Stromal cell of bone marrow (primary cell): ENCODE measurements at places on chromosomes 1 and 21.

DNA sequence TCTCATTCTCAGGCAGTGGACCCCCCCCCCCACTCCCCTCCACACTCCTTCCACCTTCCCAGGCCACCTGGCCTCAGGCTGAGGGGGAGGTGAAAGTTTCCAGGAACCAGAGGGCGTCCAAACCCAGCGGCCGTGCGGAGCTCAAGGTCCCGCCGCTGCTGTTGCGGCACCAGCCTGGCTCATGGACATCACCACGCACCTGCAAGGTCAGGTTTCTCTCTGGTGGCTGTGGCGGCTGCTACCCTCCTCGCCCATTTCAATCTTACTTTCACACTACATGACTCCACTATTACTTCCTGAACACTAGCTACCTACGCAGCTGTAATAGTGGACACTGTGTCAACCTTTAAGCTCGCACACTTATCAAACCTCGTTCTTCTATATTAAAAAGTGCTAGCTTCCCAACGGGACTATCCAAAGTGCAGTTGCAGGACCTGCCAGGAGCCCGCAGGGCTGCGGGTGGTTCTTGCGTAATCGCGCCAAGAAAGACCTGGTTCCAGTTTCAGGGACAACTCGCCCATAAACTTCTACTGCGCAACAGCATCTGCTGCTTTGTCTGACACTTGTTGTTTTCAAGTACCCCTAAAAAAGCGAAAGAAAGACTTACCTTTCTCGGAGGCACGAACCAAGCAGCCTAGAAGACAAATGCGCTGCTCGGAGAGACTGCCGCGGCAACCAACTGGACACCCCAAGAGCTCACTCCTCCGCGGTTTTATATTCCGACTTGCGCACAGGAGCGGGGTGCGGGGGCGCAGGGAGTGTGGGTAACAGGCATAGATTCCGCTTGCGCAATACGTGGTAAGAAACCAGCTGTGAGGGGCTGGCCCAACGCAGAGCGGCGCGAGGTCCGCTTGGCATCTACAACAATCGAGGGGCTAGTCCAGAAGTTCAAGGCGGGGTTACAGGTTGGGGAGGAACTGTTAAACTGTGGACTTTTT, at the start of gene DIRAS3:
DIRAS3 (minus strand) TSS at position 687 of the 938 bp plus-strand sequence. CDS start 3,330 bp downstream, outside the sequence.
- peak; percentile 22 for DNase-seq

DNA sequence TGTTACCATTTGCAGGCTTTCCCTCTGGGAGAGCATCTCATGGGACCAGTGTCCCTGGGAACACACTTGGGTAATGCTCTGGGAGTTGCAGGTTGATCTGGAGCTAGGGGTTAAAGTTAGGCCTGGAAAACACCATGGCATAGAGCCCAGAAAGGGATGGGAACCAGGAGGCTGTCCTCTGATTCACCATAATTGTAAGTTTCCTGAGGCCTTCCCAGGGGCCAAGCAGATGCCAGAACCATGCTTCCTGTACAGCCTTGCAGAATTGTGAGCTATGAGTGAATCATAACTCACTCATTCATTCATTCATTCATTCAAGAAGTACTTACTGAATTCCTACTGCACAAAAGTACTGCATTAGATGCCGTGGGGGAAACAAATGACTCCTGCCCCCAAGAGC, 50.0 kb downstream of the LACTBL1 start:
- DNase-seq, result peak; percentile 3

GRCh38 chr1:224786533-224787250, 142.8 kb upstream of the DNAH14 start:
- peak; percentile 40 for DNase-seq

GRCh38 chr1:213244664-213245091, 193.6 kb downstream of the RPS6KC1 start:
- peak; percentile 10 for DNase-seq

GRCh38 chr1:58895559-58896145, 111.8 kb upstream of the JUN start:
- DNase-seq, result no peak

DNA sequence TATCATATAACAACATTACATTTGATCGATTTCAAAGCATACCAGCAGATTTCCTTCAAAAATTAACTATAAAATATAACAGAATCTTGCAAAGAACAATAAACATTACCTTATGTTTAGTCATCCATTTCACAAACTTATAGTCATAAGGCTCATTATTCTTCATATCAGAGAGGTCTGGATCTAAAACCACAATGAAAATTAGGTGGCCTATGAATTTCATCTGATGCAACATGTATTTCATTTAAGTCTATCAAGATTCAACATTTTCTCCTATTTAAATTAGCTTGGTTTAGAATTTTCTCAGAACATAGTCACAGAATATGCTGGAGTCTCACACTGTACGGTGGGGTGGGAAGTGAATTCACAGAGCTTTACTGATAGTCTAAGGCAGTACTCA, 49.2 kb downstream of the KYAT3 start:
- no peak for DNase-seq
